ENCODE measurements at places on chromosomes 7 and 10.
A peak's percentile ranks its signal among the peaks of the same experiment; 100 is the strongest.

GRCh38 chr10:1094112-1095057, 38.2 kb downstream of the WDR37 start:
- DNase-seq: no peak

GRCh38 chr7:150665089-150665748, 20.3 kb upstream of the GIMAP2 start:
- DNase-seq: no peak

GRCh38 chr7:99061001-99061776, 82.7 kb downstream of the SMURF1 start:
- no peak for DNase-seq

DNA sequence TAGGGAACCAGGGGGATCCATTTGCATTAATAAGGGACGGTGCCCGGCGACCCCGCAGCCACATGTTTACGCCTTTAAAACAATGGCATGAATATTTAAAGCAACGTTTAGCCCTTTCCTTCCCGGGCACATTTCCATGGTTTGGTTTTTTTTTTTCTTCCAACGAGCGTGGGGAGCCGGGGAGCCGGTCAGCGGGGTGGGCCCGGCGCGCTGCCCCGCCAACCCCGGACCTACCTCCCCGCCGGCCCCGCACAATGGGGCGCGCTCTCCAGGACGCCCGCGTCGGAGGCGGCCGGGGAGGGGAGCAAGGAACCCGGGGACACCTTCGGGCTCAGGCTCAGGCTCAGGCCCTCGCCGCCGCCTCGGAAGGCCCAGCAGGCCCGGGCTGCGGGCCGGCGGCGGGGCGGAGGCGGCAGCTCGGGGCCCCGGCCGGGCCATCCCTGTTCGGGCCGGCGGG, 1.0 kb downstream of the SEPHS1 start:
- no peak for DNase-seq

DNA sequence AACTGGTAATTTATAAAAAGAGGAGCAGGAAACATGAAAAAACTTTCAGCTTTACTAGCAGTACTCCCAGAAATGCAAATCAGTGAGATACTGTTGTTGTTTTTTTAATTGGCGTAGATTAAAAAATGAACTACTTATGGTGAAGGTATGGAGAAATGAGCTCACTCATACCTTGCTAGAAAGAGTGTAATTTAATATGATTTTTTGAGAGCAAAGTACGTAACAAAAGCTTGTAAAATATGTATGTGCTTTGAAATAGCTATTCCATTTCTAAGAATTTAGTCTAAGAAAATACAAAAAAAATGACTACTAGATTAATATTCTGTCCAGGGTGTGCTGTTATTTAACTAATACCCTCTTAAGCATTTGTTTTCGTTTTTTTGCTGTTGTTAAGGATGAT, 5.5 kb downstream of the CUL1 start:
- DNase-seq: no peak

DNA sequence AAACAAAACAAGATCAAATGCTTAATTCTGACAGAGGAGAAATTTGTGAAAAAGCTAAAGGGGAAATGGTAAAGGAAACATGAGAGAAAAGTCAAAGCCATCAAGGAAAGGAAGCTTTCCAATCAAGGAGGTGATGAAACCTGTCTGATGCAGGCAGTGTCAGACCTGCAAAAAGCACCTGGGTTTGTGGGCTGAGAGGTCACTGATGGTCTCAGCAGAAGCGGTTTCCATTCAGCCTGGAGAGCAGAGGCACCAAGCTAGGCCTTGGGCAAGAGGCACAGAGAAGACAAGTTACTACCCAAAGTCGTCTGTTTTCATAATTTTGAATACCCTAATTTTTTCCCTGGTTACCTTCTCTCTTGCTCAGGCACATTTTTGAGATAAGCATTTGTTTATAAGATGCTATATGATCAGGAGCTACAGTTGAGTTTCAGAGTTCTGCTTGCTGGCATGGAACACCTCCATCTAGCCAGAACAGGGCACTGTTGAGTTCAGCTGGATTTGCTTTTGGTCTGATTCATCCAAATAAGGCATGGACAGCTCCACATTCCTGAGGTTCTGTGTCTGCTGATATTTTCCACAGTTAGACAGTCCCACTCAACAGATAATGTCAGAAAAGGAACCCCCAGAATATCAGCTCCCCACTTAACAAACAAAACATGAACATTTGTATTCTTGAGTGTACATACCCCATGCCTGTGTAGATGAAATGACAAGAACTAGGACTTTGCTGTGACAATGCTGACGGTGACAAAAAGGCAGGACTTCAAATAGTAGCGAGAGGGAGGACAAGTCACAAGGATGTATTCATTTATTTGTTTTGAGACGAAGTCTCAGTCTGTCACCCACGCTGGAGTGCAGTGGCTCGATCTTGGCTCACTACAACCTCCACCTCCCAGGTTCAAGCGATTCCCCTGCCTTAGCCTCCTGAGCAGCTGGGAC, 4.9 kb upstream of the PPIA start:
- no peak for DNase-seq

DNA sequence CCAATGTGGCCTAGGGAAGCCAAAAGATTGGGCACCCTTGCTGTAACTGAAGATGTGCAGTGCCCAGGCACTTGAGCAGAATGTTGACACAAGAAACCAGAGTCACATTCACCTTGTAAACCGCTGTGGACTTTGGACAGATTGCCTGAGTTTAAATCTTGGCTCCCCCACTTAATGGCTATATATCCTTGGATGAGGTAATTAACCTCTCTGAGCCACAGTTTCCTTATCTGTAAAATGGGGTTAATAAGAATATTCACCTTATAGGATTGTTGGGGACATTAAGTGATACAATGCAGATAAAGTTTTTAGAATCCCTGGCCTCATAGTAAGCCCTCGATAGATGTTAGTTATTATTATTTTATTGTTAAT, 331.0 kb downstream of the LRMDA start:
- DNase-seq: no peak

DNA sequence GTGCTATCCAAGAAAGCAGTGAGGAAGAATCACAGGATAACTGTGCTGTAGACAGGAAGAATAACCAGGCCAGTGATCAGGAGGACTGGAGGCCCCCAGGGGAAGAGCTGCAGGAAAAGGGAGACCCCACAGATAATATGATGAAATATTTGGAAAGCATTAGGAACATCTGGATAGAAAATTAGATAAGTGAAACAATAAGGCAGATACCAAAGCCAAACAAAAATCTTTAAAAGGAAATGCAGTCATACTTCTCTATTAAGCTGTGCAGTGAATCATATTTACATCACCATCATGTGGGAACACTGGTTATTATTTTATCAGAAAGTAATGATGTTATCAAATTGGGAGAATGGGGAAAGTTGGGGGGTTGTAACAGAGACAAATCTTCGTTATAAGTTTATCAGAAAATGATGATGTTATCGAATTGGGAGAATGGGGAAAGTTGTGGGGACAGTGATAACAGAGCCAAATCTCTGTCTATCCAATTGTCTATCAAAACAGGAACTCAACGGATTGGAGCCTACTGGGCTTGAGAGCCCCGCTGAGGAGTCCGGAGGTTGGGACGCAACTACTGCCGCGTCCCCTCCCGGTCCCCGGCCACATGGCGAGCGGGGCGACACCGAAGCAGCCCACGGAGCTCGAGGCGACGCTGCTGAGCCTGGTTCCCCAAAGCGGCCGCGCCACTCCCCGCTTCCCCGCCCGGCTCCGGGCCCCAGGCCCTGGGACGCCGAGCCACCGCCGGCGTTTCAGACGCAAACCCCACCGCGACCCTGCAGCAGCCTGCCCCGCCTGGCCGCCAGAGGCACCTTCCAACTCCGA, 14.0 kb upstream of the RALA start:
- peak; percentile 20 for DNase-seq

DNA sequence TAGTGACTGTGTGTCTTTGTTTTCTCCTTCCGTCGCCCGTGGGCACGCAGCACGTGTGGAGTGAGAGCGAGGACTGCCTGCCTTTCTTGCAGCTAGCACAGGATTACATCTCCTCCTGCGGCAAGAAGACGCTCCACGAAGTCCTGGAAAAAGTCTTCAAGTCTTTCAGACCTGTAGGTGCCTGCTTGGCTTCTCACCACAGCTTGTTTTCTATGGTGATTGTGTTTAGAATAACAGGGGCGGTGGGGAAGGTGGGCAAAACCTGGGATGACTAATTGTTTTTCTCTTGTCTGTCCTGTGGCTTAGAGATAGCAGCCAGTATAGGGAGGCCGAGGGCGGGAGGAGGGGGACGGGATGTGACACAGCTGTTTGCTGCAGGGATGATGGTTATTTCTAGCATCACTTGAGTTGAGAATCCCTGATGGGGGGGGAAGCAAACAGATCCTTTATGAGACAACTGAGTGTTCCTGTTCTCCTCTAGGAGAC, 11.4 kb downstream of the MTURN start:
- DNase-seq: no peak

DNA sequence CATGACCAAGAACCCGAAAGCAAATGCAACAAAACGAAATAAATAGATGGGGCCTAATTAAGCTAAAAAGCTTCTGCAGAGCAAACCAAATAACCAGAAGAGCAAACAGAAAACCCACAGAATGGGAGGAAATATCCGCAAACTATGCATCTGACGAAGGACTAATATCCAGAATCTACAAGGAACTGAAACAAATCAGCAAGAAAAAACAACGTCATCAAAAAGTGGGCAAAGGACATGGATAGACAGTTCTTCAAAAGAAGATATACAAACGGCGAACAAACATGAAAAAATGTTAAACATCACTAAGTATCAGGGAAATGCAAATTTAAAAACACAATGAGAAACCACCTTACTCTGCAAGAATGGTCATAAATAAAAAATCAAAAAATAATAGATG, 35.3 kb upstream of the CACUL1 start:
- DNase-seq: no peak

GRCh38 chr7:25970911-25971310, 181.1 kb upstream of the NFE2L3 start:
- no peak for DNase-seq

GRCh38 chr7:15284396-15284795, 277.4 kb downstream of the AGMO start:
- no peak for DNase-seq

DNA sequence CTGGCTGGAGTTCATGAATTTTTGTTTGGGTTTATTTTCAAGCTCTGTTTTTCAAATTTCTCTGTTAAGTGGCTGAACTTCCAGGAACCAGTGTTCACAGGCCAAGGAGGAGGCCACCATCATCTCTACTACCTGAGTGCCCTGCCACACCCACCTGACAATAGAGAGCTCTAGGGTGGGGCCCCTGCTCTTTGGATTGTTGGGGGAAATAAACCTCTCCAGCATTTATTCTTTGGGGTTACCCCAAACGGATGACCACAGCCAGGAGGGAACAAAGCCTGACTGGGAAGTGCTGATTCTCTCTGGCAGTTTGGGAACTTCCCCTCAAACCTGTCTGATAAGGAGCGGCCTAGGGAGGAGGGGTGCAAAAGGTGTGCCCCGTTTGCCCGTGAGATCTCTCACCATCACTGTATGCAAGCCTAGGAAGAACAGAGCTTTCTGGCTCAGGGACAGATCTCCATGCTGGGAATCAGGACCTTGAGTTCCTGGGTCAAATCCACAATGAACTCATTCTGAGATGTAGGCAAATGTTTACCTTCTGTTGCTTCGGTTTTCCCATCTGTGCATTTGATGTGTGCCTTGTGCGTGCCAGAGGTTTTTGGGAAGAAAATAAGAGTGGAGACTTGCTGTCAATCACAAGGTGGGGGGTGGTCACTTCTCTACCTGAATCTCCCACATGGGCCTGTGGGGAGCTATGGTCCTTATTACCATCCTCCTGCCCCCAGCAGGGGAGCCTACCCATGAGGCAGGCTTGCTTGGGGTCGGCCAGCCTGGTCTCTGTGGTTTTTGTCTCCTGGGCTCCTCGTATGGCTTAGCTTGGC, 27.7 kb upstream of the PDCD4 start:
- no peak for DNase-seq

- DNase-seq: peak; percentile 98
These were observed at the start of gene MMS19 for GRCh38 chr10:97498076-97498840. Gene MMS19 (minus strand): TSS chr10:97498422. CDS start chr10:97498384, 38 bp downstream.

GRCh38 chr7:107660381-107661080, at the start of gene SLC26A4:
Gene SLC26A4 (plus strand): TSS chr7:107660828. CDS start chr7:107661642, 814 bp downstream.
- DNase-seq: no peak

DNA sequence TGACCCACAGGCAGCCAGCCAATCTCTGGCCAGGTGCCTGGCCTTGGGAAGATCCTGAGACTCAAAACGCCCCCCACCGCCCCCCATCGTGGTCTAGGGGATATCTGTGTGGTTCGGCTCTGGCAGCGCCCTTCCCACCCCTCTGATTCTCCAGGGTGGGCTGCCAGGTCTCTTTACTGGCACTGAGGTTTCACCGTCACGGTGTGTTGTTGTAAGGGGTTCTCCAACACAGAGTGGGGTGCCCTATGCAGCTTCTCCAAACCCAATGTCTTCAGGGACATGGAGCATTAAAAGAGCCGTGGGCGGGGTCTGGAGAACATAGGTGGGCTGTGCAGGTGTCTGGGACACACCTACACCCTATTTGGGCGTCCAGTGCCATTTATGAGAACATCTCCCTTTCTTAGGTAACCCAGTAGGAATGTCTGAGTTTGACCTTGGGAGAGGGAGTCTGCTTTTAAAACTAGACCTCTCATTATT, 1.5 kb downstream of the MAFK start:
- DNase-seq: peak; percentile 29

DNA sequence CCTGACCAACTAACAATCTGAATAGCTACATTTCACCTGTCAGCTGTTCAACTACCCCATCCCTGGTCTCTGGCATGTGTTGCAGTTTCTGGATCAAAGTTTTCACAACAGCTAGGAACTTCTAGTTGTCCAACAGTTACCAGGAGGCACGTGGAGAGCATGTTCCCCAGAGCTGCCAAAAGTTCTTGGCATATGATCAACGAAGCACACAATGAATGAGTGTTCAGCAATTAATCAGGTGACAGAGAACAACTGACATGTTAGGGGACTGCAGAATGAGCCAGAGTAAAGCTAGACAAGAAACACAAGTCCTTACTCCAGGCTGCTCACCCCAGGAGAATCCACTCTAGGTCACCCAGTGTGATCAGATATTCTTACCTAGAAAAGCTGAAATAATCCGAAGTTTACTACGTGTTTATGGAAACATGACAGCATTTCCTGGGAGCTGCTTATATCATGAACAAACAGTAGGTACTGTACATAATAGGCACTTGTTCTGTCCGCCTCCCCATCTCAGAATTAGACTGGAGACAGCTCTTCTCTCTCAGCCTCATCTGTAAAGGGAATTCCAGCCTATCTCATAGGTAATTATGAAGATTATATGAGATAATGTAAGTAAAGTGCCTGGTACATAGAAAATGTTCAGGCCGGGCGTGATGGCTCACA, 50.6 kb downstream of the ZNF438 start:
- no peak for DNase-seq
